ENCODE measurements at places on chromosomes 7 and 10. TPM values are rescaled to one million over a fixed set of nuclear protein-coding genes. Genes with fewer than 3 reads are reported as not detected.

DNA sequence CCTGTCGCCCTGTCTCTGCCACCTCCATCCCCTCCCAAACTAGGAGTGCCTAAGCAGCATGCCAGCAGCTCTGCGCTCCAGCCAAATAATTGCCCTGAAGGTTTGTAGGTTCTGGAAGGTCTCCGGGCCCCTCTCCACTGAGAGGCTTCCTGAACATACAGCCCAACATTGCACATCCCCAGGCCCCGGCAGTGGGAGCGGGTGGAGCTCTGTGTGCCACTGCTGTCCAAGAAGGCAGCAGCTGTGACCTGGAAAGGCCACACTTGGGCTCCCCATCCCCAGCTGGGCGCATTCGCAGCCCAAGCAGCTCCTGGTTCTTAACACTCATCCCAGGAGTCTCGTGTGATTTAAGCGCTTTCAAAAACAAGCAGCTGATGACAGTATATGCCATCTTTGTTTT, 95.7 kb downstream of the COL13A1 start:
- DNase-seq, result no peak

DNA sequence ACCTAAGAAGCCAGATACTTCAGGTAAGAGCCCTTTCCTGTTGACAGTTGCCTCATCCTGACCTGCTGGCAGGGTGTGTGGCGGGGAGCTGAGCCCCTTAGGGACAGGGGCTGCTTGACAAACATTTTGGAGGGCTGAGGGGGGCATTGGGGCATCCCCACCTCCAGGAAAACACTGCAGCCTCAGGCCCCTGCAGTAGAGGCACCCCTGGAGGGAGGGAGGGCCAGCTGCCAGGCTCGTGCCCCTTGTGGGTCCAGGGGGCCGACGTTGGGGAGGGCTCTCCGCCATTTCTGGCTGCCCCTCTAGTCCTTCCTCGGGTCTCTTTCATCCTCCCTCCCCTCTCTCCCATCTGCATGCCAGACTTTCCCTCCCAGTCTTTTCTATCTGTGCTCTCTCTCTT, 177.3 kb downstream of the RPS24 start:
- no peak for DNase-seq

- no peak for DNase-seq
These were observed 63.8 kb downstream of the COL26A1 start for GRCh38 chr7:101426303-101427011.

GRCh38 chr10:49488056-49488717, 50.7 kb downstream of the ERCC6 start:
- DNase-seq, result no peak

GRCh38 chr7:105748701-105749100, 127.7 kb downstream of the ATXN7L1 start:
- no peak for DNase-seq

GRCh38 chr10:50396491-50397311, 145.4 kb upstream of the ASAH2 start:
- no peak for DNase-seq

- peak; percentile 96 for DNase-seq
These were observed 109.5 kb upstream of the TMEM72 start for GRCh38 chr10:44801383-44802327.

DNA sequence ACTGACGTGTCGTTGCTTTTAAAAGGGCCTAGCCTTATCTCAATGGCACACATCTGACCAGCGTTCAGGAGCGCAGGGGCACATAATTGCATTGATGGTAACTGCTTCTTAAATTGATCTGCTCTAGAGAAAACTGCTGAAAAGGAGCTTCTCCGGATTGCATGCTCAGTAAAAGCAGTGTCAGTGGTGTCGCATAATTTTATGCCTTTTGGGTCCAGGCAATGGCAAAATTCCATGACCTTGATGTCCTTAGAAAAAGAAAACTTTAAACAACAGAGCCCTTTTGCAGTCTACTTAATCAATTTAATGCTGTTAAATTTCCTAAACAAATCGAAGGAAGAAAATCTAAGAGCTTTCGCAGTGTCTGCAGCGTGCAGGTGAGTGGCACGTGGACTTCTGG, 75.7 kb downstream of the PTPRE start:
- DNase-seq, result no peak

- DNase-seq, result no peak
These were observed 291.1 kb upstream of the LYZL1 start for GRCh38 chr10:28997734-28998133.

DNA sequence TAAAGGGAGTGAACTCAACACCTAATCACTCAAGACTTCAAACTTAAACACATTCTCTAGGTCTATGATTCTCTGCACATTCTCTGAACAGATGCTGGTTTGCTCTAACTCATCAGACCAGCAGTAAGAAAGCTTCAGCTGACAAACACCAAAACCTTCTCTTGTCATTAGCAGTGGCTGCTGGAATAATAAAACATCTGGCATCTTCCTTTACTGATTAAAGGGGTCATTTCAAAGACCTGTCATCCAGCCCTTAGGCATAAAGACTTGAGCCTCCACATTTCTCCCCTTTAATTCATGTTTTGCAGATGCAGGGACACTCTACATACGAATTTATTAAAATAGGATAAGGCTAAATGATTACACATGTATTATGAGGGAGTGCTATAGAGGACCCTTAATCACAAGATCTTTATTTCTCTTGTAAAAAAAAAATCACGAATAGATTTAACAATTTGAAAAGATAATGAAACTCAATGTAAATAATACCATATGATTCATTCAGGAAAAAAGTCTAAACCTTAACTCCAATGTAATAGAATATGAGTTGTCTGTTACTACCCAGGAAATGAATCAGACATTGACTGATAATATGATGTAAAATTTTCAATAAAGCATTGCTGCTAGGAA, 152.4 kb upstream of the GNAI1 start:
- DNase-seq, result no peak

The PNLIPRP3 gene
- not detected for total RNA-seq

The IKZF1 gene
- not detected for total RNA-seq

DNA sequence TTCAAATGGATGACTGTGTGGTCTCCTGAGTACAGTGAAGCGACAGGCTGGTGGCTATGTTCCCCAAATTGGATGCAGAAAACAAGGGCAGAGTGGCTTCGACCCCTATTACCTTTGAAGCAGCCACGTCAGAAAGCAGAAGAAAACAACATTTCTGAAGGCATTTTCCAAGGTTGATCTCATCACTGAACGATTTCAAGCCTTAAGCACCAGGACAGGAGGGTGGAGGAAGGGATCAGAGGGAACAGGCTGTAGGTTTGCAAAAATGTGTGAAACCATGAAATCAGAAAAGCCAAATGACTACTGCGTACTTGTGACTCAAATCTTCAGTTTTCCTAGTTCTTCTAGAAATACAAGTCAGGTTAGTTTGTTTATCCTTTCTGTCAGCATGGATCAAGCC, 181.0 kb upstream of the TMEM106B start:
- DNase-seq, result no peak

The TRIM56 gene
- 9.4 TPM for total RNA-seq
